Right renal cortex interstitium (tissue), 3 donors: ENCODE measurements at places on chromosomes 7 and 10. TPM values are rescaled to one million over a fixed set of nuclear protein-coding genes. Genes with fewer than 3 reads are reported as not detected.

The HOXA9 gene
- 85.6 TPM for polyA plus RNA-seq

The EBF3 gene
- 1.1 TPM for polyA plus RNA-seq

The ICA1 gene
- polyA plus RNA-seq, result 22.7 TPM

The ZNRF2 gene
- 16.0 TPM for polyA plus RNA-seq

GRCh38 chr7:2775785-2776184, 68.3 kb downstream of the GNA12 start:
- no peak for DNase-seq

- DNase-seq, result no peak
Measured at GRCh38 chr10:35643151-35644049, 1.3 kb upstream of the FZD8 start.

- no peak for DNase-seq
Measured at GRCh38 chr10:119161680-119162451, 3.6 kb downstream of the SFXN4 start.

DNA sequence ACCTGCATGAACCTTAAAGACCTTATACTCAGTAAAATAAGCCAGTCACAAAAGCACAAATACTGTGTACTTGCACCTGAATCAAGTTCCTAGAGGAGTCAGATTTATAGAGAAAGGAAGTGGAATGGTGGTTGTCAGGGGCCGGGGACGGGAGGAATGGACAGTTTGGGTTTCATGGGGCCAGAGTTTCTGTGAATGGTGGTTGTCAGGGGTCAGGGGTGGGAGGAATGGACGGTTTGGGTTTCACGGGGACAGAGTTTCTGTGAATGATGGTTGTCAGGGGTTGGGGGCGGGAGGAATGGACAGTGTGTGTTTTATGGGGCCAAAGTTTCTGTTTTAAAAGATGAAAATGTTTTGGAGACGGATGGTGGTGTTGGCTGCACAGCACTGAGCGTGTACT, 260.0 kb upstream of the MKI67 start:
- no peak for DNase-seq

- DNase-seq, result no peak
Measured at GRCh38 chr7:15471669-15471950, 90.2 kb downstream of the AGMO start.

- no peak for DNase-seq
Measured at GRCh38 chr7:24866004-24866615, 108.8 kb upstream of the GSDME start.

GRCh38 chr7:81608748-81609382, 161.0 kb downstream of the HGF start:
- no peak for DNase-seq
